ENCODE measurements at places on chromosomes 7 and 10.

GRCh38 chr10:103109821-103110220 lies 83.3 kb downstream of the NT5C2 start:
- no peak for DNase-seq

DNA sequence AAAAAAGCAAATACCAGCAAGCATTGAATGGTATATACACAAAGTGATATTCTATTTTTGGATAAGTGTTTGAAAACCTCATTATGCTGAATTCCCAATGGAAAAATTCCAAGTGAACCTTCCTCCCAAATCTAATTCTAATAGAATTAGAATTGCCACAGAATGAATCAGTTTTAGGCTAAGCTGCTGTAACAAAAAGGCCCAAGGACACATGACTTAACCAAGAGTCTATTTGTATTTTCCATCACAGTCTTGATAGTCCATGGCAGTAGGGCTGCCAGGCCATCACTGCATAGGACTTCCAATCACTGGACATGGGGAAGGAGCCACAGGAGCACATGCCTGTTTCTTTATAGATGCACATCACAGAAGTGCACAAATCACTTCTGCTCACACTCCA lies 91.2 kb upstream of the IFRD1 start:
- no peak for DNase-seq

- DNase-seq: peak; percentile 24
Measured at GRCh38 chr10:102648889-102649796, 4.9 kb downstream of the TRIM8 start.

- DNase-seq: peak; percentile 63
Measured at GRCh38 chr10:84294766-84295447, 33.5 kb upstream of the CCSER2 start.

- peak; percentile 69 for DNase-seq
Measured at GRCh38 chr7:98133181-98133580, 26.5 kb downstream of the LMTK2 start.

- DNase-seq: no peak
Measured at GRCh38 chr7:94332571-94332970, 62.1 kb upstream of the COL1A2 start.

- no peak for DNase-seq
Measured at GRCh38 chr10:1095498-1095897, 39.3 kb downstream of the WDR37 start.

- no peak for DNase-seq
Measured at GRCh38 chr10:79133416-79133815, 64.7 kb downstream of the ZMIZ1 start.

DNA sequence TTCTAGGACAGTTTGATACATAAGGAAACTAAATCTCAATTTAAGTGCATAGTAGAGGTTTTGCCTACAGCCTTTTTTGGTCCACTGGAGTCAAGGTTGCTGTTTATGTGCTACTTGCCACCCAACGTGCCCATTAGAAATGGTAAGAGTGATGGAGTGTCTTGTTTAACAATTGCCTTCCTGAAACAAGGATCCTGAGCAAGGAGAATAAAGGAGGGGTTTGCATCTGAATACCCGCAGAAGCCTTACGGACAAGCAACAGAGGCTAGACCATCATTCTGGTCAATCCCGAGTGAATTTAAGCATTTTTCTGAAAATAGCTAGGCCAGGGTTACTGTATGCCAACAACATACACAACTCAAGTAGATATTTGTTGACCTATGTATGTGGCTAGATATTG lies 63.6 kb downstream of the MARCHF5 start:
- DNase-seq: no peak

GRCh38 chr7:132099163-132099562 lies 477.1 kb downstream of the PLXNA4 start:
- no peak for DNase-seq

GRCh38 chr7:30930621-30931020 lies 19.0 kb downstream of the AQP1 start:
- DNase-seq: no peak

- no peak for DNase-seq
Measured at GRCh38 chr10:79417266-79417665, 28.2 kb downstream of the ZCCHC24 start.

DNA sequence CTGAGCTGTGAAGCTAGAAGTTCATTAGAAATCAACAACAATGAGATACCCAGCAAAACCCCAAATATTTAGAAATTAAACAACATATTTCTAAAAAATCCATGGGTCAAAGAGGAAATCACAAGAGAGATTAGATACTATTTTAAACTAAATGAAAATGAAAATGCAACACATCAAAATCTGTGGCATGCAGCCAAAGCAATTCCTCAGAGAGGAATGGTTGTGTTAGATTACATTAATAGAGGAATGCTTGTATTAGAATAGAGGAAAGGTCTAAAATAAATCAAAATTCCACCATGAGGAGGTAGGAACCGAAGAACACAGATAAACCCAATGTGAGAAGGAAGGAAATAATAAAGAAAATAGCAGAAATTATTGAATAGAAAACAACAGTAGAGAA lies 642.1 kb upstream of the GALNT17 start:
- DNase-seq: no peak

DNA sequence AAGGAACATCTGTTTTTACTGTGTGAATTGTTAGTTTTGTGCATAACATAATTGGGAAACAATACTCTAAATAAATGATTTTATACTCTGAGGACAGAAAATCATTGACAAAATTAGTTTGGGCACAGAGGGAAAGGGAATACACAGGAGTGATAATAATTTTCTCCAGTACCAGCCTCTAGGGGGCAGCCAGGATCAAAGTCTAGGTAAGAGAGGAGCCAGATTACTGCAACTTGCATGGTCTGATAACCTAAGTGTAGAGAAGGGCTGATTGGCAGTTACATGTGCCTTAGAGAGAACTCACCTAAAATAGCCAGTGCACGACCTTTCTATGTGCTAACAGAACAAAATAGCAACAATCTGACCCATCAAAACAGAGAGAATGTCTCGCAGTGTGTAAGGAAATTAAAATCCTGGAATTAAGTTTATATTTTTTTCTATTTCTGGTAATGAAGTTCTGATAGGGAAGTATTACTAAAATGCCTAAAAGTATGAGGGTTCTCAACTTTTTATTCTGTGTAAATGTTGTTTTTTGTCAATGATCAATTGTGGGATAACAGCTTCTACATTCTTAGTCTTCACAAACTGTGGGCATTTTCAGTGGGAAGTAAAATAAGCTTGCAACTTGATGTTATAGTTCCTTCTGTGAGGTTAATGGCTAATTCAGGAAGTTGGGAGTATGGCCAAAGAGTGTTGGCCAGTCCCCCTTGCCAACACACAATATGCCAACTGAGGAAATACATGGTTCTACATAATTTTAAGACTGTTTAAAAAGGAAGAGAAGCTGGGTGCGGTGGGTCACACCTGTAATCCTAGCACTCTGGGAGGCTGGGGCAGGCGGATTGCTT lies 66.4 kb downstream of the EXOC6 start:
- peak; percentile 65 for DNase-seq

- no peak for DNase-seq
Measured at GRCh38 chr7:129574487-129574886, 37.0 kb upstream of the NRF1 start.

DNA sequence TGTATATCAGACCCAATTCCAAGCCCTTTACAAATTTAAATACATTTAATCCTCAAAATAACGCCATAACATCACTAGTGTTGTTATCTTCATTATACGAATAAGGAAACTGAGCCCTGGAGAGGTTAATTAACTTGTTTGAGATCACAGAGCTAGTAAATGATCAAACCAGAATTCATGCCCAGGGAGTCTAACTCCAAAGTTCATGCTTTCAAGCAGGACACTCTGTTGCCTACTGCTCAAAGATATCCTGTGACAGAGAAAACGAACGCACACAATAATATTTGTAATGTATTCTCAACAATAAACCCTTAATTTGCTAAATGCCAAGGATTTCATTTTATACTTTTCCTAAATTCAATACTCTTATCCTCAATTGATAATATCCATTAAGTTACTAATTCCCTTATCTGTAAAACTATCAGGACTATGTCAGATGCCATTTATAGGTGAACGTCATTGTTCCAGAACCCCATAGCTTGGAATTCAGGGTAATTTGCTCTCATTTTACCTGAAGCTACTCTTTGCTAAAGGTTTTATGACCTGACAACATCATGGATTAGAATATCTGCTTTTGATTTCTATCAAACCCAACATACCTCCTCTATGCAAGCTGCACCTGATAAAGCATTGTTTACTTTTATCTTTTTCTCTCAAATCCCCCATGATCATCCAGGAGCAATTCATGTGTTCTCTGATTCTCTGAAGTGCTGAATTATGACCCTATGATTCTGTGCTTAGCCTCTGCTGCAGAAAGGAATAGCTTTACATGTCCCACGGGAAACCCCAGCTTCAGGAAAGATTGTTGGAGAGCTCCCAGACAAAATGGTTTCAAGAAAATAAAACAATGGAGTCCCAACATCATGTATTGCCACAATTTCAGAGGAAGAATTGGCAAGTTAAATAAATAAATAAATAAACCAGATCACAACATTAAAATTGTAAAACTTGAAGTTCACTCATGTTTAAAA lies 150.2 kb upstream of the CDK1 start:
- DNase-seq: no peak

GRCh38 chr10:6802759-6803426 lies 222.8 kb upstream of the PRKCQ start:
- no peak for DNase-seq

DNA sequence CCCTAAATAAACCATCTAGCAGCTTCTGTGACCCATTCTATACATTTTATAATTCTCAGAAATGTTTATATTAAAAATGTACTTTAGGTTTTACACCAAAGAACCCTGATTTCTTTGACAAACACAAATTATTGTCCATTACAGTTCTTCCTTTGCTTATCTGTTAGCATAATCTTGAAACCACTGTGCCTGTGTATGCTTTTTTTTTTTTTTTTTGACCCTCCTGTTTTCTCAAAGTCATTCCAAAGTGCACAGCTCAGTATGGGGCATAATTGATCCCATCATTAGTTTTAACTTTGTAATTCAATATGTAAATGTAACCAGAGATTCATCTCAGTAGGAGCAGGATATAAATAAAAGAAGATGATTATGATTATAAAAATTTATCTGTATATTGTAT lies 229.3 kb downstream of the DGKB start:
- DNase-seq: no peak

DNA sequence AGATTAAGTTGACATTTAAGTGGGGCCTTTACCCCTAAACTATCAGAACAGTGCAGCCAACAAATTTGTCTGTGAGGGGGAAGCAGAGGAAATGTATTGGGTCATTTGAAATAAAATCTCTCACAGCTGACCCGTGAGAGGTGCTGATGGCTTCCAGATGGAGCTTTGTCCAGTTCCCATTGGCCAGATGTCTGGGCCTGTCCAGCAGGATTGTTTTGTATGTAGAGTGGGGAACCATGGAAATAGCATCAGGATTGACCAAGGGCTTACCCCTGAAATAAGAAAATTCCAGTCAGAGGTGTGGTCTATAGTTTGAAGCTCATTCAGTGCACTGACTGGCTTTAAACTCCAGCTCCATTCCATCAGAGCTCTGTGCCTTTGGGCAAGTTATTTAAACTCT lies 50.6 kb downstream of the INHBA start:
- DNase-seq: no peak

GRCh38 chr10:70978181-70978580 lies 89.8 kb upstream of the PCBD1 start:
- no peak for DNase-seq

DNA sequence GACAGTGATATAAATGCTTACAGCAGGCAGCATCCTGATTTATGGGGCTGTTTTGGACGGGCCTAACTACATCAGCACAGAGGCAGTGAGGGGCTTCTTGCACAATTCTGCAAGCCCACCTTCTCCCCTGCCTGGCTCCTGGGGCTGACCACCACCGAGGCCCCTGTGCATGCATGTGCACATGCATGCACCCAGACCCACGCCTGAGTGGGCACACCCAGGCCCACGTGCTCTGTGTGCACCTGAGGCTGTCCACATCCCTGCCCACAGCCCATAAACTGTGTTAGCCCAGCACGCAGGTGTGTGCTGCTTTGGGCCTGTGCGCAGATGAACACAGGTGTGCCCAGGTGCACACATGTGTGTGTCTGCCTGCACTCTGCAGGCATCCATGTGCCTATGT lies 40.0 kb downstream of the ZMIZ1 start:
- DNase-seq: no peak

All from activated CD4-positive, alpha-beta T cell treated with anti-CD3 and anti-CD28 coated beads, Interleukin-2, Interleukin-6, amounts not matched to agents 100 ng/mL and 50 ng/mL, durations not matched to agents 16 hours and 8 hours (primary cell).